ENCODE measurements at places on chromosomes 16 and 17. TPM values are rescaled to one million over a fixed set of nuclear protein-coding genes. Genes with fewer than 3 reads are reported as not detected.
A peak's percentile ranks its signal among the peaks of the same experiment; 100 is the strongest.

Gene SLFN12L
- total RNA-seq: 0.11 TPM

Gene MYO15B
- total RNA-seq: 5.8 TPM

Gene CCL4L2
- total RNA-seq: not detected

Gene YPEL2
- 6.6 TPM for total RNA-seq

DNA sequence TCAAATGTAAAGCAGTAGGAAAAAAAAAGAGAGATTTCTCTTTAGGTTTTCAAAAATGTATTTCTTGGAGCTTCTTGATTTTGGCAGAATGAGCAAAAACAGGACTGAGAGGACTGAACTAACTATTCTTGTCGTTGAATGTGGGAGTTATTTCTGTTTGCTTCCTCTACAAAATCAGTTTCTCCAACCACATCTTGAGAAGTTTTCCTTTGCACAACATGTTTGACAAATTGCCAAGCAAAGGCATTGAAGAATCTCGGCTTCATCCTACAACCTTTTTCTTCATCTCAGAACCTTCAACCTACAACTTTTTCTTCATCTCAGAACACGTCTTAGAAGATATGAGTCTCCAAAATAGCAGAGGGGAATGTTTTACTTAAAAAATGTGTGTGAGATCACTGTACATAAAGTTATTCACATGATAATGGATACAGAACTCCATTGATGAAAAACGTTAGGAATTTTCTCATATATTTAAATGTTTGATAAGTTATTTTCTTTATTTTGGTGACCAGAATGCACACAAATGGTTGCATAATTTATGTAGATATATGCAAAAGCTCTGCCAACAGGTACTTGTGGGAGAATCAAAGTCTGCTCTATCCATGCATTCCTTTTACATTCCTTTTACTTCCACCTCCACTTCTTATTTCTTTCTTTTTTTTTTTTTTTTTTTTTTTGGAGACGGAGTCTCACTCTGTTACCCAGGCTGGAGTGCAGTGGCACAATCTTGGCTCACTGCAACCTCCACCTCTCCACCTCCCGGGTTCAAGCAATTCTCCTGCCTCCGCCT lies 370.0 kb downstream of the KCNJ2 start:
- no peaks in the 10 kb centered on the region for H3K36me3 ChIP-seq
- no peaks in the 10 kb centered on the region for H3K4me1 ChIP-seq
- H3K27me3 ChIP-seq: peaks cover 5% of the 10 kb centered on the region
- no peak for DNase-seq
- H3K4me3 ChIP-seq: no peak overlapping the region

GRCh38 chr16:66489818-66490217 lies 60.1 kb downstream of the TK2 start:
- DNase-seq: no peak
- no peak overlapping the region for H3K4me3 ChIP-seq
- H3K27ac ChIP-seq: no peak overlapping the region
- H3K4me1 ChIP-seq: peaks cover 10% of the 10 kb centered on the region
- H3K36me3 ChIP-seq: no peaks in the 10 kb centered on the region

GRCh38 chr17:8018436-8018835 lies 16.0 kb downstream of the GUCY2D start:
- H3K36me3 ChIP-seq: no peaks in the 10 kb centered on the region
- peaks cover 3% of the 10 kb centered on the region for H3K27me3 ChIP-seq
- DNase-seq: no peak
- peaks cover 15% of the 10 kb centered on the region for H3K4me1 ChIP-seq

DNA sequence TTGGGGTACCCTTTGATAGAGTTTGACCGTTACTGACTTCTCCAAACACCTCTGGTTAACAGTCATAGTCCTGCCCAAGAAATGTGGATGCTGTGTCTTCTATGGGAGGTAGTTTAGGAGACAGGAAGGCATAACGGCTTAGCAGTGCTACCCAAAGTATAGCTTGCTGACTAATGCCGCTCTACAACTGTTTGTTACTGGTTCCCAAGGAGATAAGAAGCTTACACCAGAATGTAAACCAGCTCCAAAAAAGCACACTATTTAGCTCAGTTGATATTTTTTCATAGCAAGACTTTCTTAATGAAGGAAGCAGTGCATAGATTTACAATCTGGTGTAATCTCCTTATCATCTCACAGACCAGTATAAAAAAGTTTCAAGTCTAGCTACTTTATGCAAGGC lies 95.7 kb downstream of the HS3ST3B1 start:
- DNase-seq: peak; percentile 80
- no peak overlapping the region for H3K27ac ChIP-seq
- H3K36me3 ChIP-seq: no peaks in the 10 kb centered on the region
- H3K4me3 ChIP-seq: no peak overlapping the region
- no peaks in the 10 kb centered on the region for H3K27me3 ChIP-seq

DNA sequence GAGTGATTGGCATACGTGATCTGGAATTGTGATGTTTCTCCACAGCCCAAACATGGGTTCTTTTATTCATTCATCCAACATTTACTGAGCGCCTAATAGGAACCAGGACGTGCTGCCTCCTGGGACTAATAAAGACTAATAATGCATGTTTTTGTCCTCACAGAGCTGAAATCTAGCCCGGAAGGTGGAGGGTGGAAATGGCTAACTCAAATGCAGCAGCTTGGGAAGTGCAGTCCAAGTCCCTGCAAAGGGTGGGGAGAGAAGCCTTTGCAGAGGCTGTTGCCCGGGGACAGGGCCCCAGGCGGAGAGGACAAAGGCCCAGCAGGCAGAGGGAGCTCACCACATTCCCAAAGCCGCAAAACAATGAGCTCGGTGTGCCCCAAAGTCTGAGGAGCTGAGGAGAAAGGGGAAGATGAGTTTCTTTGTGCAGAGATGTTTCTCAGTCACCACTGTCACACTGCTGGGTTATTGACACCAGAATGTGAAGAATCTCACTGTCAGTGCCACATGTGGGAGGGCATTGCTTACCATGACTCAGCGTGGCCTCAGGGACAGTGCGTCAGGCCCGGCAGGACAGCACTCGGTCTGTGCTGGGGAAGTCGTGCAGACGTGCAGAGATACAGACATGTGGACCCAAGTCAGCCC lies 118.2 kb upstream of the CHMP6 start:
- H3K4me1 ChIP-seq: peaks cover 9% of the 10 kb centered on the region
- no peak overlapping the region for H3K27ac ChIP-seq
- H3K27me3 ChIP-seq: no peaks in the 10 kb centered on the region
- H3K4me3 ChIP-seq: no peak overlapping the region
- no peaks in the 10 kb centered on the region for H3K36me3 ChIP-seq
- peak; percentile 74 for DNase-seq

DNA sequence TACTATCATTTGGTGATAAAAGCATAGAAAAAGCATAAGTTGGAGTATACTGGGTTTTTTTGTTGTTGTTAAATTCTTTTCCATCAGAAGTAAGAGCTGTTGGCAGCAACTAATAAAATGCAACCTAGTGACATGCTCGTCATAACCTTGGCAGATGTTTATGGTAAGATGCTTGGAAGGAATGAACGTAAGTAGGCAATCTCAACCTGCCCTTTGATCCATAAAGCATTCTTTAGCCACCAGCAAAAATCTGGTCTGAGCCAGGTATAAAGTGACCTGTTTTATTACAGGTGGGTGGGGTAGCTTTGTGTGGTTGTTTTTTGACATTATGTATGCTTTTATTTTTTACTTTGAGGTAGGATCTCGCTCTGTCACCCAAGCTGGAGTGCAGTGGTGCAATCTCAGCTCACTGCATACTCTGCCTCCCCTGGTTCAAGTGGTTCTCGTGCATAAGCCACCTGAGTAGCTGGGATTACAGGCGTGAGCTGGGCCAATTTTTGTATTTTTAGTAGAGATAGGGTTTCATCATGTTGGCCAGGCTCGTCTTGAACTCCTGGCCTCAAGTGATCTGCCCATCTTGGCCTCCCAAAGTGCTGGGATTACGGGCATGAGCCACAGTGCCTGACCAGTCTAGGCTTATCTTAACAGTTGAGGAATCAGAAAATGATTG lies 22.0 kb downstream of the WSB1 start:
- no peak overlapping the region for H3K4me3 ChIP-seq
- no peak for DNase-seq
- peaks cover 17% of the 10 kb centered on the region for H3K4me1 ChIP-seq
- H3K27ac ChIP-seq: peak overlapping the region; percentile 78
- peaks cover 57% of the 10 kb centered on the region for H3K36me3 ChIP-seq

DNA sequence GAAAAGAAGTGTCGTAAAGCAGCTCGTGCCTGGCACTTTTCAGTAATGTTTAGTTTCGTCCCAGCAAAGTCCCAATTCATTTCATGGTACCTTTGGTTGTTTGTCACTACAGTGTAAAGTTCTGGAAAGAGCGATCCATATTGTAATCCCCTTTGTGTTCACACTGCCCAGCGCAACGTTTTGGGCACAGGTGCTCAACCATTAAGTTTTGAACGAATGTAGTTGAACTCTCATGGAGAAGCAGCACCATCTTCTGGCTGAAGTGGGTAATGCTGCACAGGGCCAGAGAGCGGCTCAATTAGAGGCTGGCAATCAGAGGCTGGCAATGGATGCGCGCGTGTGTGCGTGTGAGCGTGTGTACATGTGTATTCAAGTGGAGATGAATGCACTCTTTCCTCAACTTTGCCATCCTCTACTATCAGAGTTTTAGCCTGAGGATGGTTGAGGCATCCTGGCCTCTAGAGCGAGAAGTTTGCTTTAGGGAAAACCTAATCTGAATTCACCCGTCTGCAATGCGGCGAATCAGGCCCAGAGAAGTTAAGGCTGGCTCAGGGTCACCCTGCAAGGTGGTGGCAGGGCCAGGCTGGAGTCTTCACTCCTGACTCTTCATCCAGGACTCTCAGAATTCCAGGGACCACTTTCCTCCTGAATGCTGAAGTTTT lies 29.9 kb downstream of the DYNLL2 start:
- H3K4me3 ChIP-seq: no peak overlapping the region
- H3K27ac ChIP-seq: no peak overlapping the region
- peak; percentile 73 for DNase-seq
- H3K27me3 ChIP-seq: no peaks in the 10 kb centered on the region
